Epithelial cell of alveolus of lung (primary cell): ENCODE measurements at places on chromosomes 5 and 9. TPM values are rescaled to one million over a fixed set of nuclear protein-coding genes. Genes with fewer than 3 reads are reported as not detected.

The HNRNPK gene
- total RNA-seq = 489 and 509 TPM in 2 replicates

The CDC25C gene
- 8.5 and 11.1 TPM in 2 replicates for total RNA-seq

The PLAC8L1 gene
- not detected in 2 replicates for total RNA-seq

The DAB2IP gene
- 9.3 and 17.2 TPM in 2 replicates for total RNA-seq

The FRRS1L gene
- 0.13 and 1.8 TPM in 2 replicates for total RNA-seq

The SARDH gene
- total RNA-seq = 6.7 and 9.4 TPM in 2 replicates

The SWI5 gene
- total RNA-seq = 29.1 and 45.1 TPM in 2 replicates

The RASEF gene
- 0.39 TPM in 1 of 2 replicates, not detected in the other for total RNA-seq

The PCDHGB4 gene
- total RNA-seq = 3.7 and 9.3 TPM in 2 replicates

The PPP3R2 gene
- not detected in 2 replicates for total RNA-seq

The LCN1 gene
- total RNA-seq = not detected in 2 replicates

The SOX30 gene
- not detected in 2 replicates for total RNA-seq

The GPR151 gene
- not detected in 2 replicates for total RNA-seq

The PCDHB12 gene
- 0.08 TPM in 1 of 2 replicates, not detected in the other for total RNA-seq

The SNCB gene
- not detected in 2 replicates for total RNA-seq

The DBH gene
- total RNA-seq = not detected in 2 replicates

The TRIM7 gene
- 2.5 and 3.8 TPM in 2 replicates for total RNA-seq

The PTGER4 gene
- 6.5 and 28.3 TPM in 2 replicates for total RNA-seq

The NUDT2 gene
- total RNA-seq = 27.1 and 46.0 TPM in 2 replicates

The CSF2 gene
- total RNA-seq = 6.2 TPM in 1 of 2 replicates, not detected in the other

The FGF1 gene
- total RNA-seq = 2.5 TPM in 1 of 2 replicates, not detected in the other
